Right renal pelvis (tissue), 4 donors: ENCODE measurements at places on chromosomes 16 and 17.

DNA sequence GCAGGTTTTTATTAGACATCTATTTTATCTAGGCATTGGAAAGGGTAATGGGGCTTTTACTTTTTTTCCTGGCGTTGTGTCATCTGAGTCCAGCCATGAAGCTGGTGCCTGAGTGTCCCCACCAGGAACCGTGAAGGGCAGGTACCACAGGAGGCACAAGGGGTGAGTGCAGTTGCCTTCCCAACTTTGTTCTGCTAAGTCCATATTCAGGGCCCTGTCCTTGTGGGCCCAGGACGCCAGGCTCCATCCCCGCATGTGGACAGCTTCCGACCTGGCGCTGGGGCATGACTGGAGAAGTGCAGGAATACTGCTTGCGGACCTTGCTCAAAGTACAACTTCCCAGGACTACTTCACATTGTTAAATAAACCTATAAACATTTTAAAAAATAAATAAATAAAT lies 60.6 kb downstream of the KPNA2 start:
- no peak for DNase-seq

GRCh38 chr17:83173914-83174361 lies 94.5 kb downstream of the METRNL start:
- DNase-seq: no peak

GRCh38 chr17:81707725-81708646 lies 4.1 kb upstream of the SLC25A10 start:
- DNase-seq: no peak

- DNase-seq: no peak
Measured at GRCh38 chr17:72264682-72265405, 144.0 kb downstream of the SOX9 start.

GRCh38 chr17:44310609-44311376 lies 2.4 kb downstream of the RUNDC3A start:
- DNase-seq: no peak

DNA sequence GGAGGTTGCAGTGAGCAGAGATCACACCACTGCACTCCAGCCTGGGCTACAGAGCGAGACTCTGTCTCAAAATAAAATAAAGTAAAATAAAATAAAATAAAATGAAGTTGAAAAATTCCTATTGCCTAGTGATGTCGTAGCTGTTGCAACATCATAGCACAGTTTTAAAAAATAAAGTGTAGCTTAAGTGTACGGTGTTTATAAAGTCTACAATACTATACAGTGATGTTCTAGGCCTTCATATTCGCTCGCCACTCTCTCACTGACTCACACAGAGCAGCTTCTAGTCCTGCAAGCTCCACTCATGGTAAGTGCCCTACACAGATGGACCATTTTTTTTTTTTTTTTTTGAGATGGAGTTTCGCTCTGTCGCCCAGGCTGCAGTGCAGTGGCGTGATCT lies 43.5 kb upstream of the MNT start:
- DNase-seq: no peak

DNA sequence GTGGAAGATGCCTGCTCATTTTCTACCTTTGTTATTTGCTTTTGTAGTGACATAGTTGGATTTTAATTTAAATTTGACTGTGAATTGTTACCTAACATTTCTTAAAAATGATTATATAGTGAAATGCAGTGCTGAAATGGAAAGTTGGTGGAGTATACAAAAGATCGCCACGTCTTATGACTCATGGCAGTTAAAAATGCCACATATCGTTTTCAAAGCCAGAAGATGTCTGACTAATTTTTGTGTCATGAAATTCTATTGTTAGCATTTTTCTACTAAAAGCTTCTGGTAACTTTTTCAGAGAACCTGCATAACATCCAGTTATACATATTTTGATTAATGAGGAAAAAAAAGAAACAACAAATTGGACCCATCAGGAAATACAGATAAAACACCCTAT lies 20.6 kb downstream of the MAP2K4 start:
- DNase-seq: no peak

DNA sequence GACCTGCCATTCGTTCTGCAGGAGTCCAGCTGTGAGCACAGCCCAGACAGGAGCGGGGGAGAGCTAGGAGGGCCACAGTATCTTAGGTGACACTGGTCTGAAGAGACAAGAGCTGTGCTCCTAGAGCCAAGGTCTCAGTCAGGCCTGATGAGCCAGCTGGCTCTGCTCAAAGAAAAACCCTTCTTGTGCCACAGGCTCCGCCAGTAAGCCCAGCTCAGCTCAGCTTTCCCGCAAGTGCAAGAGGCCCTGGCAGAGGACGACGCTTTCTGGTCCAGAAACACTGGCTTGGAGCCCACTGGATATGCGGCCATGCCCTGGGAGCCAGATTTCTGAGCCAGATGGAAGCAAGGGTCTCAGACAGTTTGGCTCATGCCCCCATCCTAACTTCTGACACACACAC lies 23.9 kb downstream of the PEMT start:
- no peak for DNase-seq

- no peak for DNase-seq
Measured at GRCh38 chr16:24396350-24397271, 140.5 kb downstream of the CACNG3 start.

- DNase-seq: no peak
Measured at GRCh38 chr17:60355663-60356594, 36.0 kb downstream of the USP32 start.

- no peak for DNase-seq
Measured at GRCh38 chr17:31073411-31073810, 21.4 kb upstream of the NF1 start.

DNA sequence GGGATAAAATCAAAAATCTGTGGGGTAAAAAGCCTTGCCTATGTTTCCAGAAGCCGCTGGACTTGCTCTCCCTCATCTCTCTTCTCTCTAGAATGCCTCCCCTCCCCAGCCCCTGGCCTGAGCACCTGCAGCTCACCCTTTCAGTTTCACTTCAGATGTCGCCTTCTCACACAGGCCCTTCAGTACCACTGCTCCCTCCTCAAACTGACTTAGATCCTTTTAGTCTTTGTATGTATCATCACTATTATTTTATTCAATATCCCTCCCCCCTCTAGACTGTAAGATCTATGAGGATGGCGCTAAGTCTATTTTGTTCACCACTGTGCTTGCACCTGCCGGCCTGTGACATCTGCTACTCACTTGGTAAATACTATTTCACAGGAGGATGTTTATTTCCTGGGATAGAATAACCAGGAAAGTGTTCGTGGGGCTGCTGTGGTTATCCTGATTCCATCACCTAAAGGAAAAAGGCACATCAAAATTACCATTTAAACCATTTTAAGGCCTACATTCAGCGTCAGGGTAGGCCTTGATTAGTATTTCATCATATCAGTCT lies 122.3 kb downstream of the MRTFB start:
- DNase-seq: no peak

DNA sequence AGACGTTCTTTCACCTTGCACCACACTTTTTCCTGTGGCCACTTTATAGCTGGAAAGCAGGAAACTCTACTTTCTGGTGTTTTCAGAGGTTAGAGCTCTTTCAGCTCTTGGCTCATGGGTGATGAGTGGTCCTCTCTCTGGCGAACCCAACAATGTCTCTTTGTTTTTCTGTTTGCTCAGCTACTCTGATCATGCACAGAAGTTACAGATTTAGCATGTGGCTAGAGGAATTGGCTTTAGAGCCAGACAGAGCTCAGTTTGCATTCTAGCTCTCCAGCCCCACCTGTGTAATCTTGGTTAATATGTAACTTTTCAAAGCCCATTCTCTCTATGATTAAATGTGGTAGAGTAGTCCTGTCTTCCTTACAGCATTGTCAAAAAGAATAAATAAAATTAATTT lies 225.2 kb downstream of the HAPSTR1 start:
- DNase-seq: no peak

DNA sequence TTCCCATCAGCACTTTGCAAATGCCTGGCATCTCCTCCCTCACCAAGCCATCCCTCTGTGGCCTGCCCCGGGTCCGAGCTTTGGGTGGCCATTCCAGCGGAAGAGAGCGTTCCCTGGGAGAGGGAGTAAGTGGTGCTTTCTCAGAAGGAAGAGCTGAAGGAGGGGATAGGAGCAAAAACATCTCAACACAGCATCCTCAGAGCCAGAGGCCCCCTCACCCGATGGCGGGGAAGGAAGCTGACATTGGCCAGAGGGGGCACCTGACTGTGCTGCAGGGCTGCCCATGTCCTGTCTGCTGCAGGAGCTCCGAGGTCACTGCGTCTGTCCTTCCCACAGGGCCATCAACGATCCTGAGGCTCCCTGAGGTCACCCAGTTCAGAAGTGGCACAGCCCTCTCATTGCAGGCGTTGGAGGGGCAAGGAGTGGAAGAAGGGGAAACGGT lies 427 bp upstream of the TLCD3B start:
- no peak for DNase-seq

GRCh38 chr17:47145351-47145750 lies 43.7 kb downstream of the CDC27 start:
- no peak for DNase-seq

- DNase-seq: no peak
Measured at GRCh38 chr16:22670551-22671041, 143.4 kb upstream of the HS3ST2 start.

DNA sequence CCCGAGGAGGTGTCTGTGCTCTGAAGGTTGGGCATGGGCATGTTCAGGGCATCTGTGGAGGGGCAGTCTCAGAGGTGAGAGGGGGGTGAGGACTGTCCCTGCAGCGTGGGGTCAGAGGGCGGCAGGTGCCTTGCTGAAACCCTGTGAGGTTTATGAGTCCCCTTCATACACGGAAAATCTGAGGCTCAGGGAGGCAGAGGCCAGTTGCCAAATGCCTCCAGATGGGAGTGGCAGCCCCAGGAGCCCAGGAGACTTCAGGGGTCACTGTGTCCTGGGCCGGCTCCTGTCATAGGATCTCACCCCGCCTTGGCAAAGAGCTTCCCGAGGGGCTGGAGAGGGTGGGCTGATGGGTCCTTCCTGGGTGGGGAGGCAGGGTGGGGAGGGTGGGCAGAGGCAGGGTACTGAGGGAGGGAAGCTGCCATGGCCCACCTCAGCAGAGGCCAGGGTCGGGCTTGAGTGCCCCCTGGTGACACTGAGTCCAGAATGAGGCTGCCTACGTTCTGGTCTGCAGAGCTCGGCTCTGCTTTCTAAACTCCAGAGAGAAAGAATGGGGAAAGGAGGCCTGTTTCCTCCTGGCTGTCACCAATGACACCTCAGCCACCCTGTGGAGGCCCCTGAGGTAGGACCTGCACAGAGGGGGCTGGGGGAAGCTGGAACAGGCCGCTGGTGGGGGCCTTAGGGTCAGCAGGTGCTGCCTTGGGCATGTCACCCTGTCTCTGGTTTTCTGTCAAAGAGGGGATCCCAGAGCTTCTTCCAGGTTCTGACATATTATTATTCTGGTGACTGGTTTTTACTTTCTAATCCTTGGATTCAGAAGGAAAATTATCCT lies 1.1 kb downstream of the LGALS9 start:
- no peak for DNase-seq

DNA sequence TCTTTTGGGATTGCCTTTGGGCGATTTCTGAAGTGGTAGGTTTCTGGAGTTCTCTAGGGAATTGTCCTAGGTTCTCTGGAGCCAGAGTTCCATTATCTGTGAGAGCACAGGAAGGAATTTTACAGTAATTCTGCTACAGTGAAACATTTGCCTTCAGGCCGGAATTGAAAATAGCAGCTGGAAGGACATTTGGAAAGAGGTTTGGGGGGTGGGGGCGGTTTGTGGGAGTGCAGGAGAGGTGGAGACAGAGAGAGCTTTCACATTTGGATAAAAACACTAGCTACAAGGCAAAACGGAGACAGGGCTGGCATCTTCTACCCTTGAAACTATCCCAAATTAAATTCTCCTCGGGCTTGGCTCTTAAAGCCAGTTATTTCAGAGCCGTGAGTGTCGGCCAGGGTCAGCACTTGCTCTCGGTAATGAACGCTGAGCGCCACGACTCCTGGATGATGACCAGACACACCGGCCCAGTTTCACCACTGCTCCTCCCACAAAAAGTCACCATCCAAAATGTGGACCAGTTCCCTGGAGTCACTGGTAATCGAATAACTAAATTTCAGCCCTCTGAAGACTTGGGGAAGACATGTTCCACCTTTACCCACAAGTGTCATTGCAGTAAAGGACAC lies 67.7 kb upstream of the TANC2 start:
- DNase-seq: no peak

DNA sequence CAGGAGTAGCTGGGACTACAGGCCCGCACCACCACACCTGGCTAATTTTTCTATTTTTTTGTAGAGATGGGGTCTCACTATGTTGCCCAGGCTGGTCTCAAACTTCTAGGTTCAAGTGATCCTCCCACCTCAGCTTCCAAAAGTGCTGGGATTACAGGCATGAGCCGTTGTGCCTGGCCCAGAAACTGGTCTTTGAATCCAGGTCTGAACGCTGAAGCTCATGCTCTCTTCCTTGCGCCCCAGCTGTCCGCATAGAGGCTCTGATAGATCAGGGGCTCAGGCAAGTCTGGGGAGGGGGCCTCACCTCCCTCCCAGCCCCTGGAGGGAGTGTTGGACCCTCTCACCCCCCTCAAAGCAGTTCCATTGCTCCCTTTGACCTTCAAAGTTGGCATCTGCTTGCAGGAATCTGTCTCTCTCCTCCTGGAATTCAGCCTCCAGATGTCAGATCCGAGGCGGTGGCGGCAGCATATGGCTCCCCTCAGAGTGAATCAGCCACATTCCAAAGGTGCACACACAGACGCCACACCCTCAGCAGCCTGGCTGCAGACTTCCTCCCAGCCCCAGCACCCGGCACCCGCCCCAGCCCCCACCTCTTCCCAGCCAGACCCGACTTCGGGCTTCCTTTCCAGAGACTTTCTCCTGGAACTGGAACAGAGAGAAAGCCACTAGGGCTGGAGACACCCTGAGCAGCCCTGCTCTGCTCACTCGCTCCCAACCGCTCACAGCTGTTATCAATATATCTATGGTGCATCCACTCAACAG lies 16.9 kb upstream of the GLIS2 start:
- DNase-seq: no peak

DNA sequence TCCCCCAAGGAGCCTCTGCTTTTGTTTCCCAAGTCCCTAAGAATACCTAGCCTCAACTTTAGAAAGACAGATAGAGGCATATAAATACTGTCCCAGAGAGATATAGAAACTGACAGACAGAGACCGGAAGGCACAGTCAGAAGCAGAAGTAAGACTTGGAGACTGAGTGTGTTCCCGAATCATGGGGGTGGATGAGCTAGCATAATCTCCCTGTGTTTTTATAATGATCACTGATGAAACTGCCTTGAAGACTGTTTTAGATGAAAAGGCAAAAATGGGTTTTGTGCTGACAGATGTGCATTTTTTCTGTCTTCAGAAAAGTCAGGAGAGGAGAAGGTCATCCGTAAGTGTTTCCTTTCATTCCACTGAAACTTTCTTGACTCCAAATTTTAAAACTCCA lies 8.3 kb upstream of the PSMD3 start:
- no peak for DNase-seq
